ENCODE measurements at places on chromosomes 7 and 10. TPM values are rescaled to one million over a fixed set of nuclear protein-coding genes. Genes with fewer than 3 reads are reported as not detected.

TUBAL3 gene
- total RNA-seq: not detected

RARRES2 gene
- 54.2 TPM for total RNA-seq

CUBN gene
- total RNA-seq: 7.8 TPM

MMD2 gene
- total RNA-seq: not detected

FAS gene
- total RNA-seq: 80.3 TPM

ALOX5 gene
- total RNA-seq: 222 TPM

SPDYE5 gene
- not detected for total RNA-seq

AGMO gene
- 0.17 TPM for total RNA-seq

STEAP1B gene
- total RNA-seq: 0.92 TPM

TMEM120A gene
- 32.1 TPM for total RNA-seq

CRHR2 gene
- total RNA-seq: 0.10 TPM

PLAC9 gene
- not detected for total RNA-seq

SH2D4B gene
- total RNA-seq: 1.0 TPM

GIMAP5 gene
- 36.6 TPM for total RNA-seq

ADRB1 gene
- total RNA-seq: 21.1 TPM

PDGFA gene
- total RNA-seq: 23.0 TPM

SLC13A4 gene
- total RNA-seq: not detected

GRID2IP gene
- 0.49 TPM for total RNA-seq

SFRP4 gene
- 12.0 TPM for total RNA-seq

HOXA11 gene
- not detected for total RNA-seq

CD36 gene
- total RNA-seq: 154 TPM

UBE3C gene
- 73.3 TPM for total RNA-seq

PNLIPRP1 gene
- 0.66 TPM for total RNA-seq

RNF133 gene
- total RNA-seq: 2.2 TPM

SPDYE2B gene
- not detected for total RNA-seq

TRIM50 gene
- 0.55 TPM for total RNA-seq

POLR3A gene
- total RNA-seq: 10.5 TPM

CDK5 gene
- total RNA-seq: 14.4 TPM

UNC5B gene
- 9.8 TPM for total RNA-seq

NEUROG3 gene
- total RNA-seq: not detected

LIPN gene
- 0.91 TPM for total RNA-seq

ZNRF2 gene
- total RNA-seq: 44.1 TPM

CROT gene
- 8.0 TPM for total RNA-seq

TBRG4 gene
- 57.4 TPM for total RNA-seq

TMEM72 gene
- 0.06 TPM for total RNA-seq

AGR2 gene
- 34.2 TPM for total RNA-seq

FEZF1 gene
- not detected for total RNA-seq

C7orf33 gene
- not detected for total RNA-seq

IQCE gene
- 18.0 TPM for total RNA-seq

STAG3 gene
- total RNA-seq: 3.7 TPM

HMX3 gene
- total RNA-seq: not detected
